Activated CD4-positive, alpha-beta T cell treated with anti-CD3 and anti-CD28 coated beads, Interleukin-2, amount 10 ng/mL, durations not matched to agents 7 days and 5 days (primary cell): ENCODE measurements at places on chromosomes 5 and 9.

- DNase-seq: peak; percentile 93
Measured at GRCh38 chr9:128007566-128008138, 26.9 kb upstream of the EEIG1 start.

- no peak for DNase-seq
Measured at GRCh38 chr5:83925321-83925954, 204.8 kb upstream of the HAPLN1 start.

DNA sequence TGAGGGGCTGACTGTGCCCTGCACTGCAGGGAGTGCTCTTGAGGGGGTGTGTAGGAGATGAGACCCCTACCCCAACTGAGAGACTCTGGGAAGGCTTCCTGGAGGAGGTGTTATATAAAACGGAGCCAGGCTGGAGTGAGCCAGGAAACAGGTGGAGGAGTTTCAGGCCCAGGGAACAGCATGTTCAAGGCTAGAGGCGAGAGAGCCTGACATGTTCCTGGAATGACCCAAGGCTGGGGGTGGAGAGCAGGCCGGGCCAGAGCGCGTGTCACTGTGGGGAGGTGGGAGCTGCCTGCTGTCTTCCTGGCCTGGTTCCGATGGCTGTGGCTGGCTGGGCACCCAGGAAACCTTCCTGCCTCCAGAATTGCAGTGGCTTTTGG, 48.7 kb downstream of the RXRA start:
- DNase-seq: no peak

DNA sequence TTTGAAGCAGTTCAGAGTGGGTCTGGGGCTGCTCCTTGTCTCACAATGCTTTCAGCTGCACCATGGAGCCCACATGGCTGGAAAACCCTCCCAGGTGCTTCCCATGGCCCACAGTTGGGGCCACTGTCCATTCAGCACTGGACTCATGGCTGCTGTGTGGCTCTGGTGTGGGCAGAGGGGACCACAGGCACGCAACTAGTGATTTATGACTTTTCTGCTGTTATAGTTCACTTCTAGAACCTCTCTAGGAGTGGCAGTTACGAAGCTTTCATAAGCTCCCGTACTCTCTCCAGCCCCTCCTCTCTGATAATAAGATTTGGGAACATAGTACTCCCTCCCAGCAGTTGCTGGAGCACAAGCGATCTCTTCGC, 29.0 kb downstream of the GLRA1 start:
- no peak for DNase-seq

- no peak for DNase-seq
Measured at GRCh38 chr5:32443145-32443540, 1.4 kb downstream of the ZFR start.

DNA sequence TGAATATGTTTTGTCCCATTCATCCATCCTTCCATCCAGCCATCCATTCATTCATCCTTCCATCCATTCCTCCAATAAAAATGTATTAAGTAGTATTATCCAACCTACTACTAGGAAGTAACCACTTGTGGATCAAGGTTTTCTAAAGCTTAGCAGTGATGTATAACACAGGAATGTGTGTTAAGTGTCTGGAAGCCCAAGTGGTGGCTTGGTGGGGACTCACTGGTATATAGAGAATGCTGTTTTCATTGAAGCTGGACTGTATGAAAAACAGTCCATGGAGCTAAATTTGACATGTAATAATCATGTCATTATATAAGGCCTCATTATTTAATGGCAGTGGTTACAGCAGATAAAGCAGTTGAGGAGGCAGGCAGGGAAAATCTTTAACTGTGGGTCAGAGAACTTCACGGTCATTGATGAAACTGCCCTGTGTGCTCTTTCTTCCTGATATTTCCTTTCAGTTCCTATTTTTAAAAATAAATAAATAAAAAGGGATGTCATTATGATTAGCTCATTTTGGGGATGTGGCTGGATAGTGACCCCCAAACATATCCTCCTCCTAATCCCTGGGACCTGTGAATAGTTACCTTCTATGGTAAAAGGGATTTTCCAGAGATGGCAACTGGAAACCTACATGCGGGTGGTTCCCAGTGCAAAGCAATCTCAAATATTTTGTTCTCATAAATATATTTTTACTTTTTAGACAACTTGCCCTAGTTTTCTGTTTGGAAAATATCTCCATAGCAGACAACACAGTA, 82.3 kb downstream of the DAPK1 start:
- no peak for DNase-seq

GRCh38 chr9:121154782-121155181, 46.9 kb downstream of the RAB14 start:
- DNase-seq: no peak

DNA sequence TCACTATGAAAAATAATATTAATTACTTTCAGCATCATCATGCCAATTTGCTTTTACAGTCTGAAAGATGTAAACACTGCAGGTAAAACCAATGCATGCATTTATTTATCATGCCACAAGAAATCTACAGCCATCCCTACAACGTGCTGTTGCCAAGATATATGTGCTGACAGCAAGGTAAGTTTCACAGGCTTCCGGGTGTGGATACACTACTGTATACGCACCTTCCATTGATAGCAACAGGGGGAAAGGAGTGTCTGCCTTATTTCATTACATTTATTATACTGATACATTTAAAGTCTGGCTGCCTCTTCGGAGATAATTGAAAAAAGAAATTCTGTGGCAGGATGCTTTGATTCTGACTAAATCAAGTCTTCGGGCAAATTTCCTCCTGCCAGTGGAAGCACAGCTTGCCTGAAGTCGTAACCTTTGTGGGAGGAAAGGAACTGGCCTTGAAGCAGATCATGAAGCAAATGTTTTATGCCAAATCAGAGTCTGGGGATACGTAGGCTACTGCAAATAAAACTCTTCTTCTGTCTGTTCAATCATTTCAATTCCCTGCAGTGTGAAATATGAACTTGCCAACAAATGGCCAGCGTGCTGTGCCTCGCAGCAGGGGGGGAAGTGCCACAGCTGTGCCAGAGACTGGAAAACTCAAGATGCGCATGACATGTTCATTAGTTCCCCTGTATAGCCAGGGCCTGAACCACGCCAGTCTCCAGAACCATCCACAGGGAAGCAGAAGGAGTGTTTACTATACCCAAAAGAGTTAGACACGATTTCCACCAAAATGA, 268.1 kb downstream of the EFNA5 start:
- DNase-seq: no peak

DNA sequence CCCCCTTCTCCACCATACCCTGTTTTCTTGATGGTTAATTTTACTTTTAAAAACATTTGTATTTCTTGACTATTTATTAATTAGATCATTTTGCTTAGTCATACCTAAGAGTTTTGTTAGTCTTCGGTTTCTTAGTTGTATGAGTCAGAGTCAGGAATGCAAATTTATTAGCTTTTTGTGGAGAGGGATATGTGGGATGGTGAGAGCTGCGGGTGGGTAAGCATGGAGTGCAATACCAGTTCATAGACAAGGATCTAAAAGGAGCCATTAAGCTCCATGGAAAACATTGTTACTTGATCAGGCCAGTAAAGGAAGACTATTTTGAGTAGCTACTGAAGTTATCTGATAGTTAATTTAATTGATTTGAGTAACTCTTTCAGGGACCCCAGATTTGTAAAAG, 77.5 kb downstream of the ZSWIM6 start:
- DNase-seq: no peak

DNA sequence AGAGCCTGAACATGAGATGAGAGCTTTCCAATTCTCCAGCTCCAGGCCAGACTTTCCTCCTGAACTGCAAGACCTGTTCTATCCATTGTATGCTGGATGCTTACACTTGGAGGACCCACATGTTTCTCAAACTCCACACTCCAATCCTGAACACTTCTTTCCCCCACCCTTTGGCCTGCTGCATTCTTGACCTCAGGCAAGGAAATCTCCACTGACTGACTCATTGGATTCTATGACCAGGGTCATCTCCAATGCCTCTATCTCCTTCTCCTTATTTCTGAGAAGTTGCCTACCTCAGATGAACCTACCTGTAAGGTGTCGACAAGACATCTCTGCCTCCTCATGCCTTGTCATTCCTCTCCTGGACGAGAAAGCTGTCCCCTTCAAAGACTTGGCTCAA, 153.6 kb downstream of the CRB2 start:
- DNase-seq: no peak
